ENCODE measurements at places on chromosomes 11 and 22.

DNA sequence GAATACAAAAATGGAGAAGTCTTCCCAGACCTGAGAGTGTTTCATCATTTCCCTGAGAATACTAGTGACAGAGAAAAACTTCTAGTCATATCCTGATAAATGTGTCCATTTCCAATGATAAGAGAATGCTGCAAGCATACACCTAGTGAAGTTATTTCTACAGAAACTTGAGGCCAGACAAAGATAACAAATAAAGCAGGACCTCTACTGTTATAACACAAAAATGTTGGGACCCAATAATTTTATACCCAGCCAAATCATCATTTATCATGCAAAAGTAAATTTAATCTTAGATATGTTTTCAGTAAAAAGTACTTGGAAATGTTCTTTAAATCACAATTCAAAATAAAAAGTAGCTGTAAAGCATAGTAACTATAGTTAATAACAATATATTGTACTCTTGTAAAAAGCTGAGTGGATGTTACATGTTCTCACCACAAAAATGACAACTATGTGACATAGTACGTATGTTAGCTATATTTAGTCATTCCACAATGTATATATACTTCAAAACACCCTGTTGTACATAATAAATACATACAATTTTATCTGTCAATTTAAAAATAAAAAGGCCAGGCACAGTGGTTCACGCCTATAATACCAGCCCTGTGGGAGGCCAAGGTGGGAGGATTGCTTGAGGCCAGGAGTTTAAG is 12.6 kb downstream of the RRAS2 start:
- DNase-seq: no peak

DNA sequence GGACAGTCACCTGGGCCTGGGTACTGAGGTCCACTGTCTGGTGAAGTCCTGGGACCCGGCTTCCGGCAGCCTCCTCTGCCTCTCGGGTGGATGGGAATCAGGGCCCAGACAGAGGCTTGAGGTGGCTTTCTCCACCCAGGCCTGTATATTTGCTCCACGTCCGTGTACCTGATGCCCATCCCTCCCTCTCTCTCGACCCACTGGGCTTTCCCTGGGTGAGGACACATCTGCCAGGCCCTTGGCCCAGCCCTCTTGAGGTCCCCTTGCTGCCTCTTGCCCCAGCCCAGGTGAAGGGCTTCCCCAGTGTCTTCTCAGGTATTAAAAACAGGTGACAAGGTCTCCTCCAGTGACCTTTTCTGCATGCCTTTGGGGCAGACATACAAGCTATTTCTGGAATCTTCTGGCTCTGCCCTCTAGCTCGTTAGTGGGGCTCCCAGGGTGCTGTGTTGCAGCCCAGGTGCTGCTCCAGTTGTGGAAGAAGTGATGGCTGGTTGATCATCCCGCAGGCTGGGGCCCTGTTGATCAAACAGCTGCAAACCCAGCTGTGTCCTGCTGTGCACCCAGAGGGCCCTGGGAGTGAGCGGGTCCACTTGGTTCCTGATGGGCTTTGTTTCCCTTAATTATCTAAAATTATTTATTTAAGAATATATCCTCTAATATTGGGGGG is 25.5 kb upstream of the ACR start:
- no peak for DNase-seq

DNA sequence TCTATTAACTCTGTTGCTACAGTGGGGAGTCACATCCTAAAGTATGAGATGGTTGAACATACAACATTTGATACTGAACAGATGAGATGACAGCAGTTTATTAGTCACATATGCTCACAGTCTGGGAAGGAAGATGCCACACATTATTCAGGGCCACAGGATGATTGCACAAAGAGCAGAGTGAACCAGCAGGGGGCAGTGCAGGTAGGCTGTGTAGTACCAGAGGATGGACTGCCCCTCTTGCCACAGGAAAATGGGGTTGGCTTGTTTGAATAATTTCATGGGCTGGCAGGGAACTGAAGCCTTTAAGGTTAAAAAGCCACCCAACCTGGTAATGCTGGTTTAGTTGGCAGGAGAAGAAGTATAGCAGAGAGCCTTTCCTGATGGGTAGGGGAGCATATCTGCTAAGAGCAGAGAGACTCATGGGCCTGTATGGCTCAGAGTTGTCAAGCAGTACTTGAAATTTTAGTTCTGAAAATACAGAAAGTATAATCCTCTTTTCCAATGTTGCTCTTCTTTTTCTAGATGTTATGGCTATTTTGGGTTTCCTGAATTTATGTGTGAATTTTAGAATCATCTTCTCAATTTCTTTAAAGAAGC is 180.4 kb upstream of the B3GAT1 start:
- no peak for DNase-seq

DNA sequence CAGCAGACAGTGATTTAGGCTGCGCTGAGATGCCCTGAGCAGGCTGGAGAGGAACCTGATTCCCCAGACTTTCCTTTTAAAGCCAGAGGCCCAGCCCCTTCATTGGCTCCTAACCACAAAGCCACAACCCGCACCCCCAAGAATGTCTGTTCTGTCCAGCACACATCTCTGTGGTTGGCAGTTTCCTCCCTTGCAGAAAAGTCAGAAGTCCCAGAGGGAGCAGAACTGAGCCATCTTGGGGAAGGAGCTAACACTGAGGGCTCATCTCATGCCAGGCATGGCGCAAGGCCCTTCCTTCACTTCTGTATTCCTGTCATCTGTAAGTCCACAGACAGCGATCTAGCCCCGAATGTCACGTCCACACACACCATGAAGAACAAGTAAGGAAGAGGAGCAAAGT is 97.1 kb upstream of the SYT13 start:
- no peak for DNase-seq

DNA sequence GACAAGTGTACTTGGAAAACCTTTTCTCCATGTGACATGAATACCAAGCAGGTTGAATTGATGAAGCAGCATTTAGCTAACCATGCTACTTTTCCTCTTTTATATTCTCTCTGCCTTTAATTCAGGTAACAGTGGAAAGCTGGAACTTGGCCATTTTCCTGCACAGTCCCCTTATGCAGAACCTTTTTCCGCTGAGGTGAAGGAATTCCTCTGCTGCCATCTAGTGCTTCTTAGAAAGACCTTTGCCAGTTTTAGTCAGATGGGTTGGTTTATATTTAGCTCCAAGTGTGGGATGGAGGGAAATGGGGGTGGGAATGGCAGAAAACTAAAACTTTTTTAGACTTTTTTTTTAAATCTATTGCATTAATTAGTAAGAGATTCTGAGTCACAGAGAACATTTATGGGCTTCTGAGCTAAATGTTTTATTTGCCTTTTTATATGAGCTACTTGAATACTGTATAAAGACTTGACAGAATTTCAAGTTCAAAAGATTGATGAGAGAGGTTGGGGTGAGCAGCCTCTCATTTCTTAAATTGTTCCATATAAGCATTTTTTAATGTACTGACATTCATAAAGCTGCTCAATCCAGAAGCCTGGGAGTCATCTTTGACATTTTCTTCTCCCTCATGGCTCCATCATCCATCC is 153.9 kb upstream of the ZC3H12C start:
- DNase-seq: peak; percentile 67

- no peak for DNase-seq
Observed at GRCh38 chr22:24282401-24282800, 11.8 kb downstream of the SPECC1L start.

GRCh38 chr22:28450109-28450508 is 229.5 kb downstream of the TTC28 start:
- DNase-seq: no peak

DNA sequence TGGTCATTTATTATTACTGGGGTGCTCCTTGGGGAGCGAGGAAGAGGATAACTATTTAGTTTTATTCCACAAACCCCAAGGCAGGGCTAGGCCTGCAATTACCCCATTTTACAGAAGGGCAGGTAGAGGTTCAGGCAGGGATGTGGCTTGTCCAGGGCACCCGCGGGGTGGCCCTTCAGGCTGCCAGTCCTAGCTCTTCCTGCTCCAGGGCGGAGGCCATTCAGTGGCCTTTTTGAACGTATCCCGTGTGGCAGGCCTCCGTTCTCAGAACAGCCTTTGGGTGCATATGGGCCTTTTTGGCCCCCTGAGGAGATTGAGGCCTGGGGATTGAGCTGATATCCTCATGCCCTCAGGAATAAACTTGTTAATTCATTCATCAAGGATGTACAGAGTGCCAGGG is 66.2 kb downstream of the MPPED1 start:
- no peak for DNase-seq

All from NCI-H2029 treated with DMSO at 0.1 percent for 48 hours (cell line).